ENCODE measurements at places on chromosomes 7 and 10.

DNA sequence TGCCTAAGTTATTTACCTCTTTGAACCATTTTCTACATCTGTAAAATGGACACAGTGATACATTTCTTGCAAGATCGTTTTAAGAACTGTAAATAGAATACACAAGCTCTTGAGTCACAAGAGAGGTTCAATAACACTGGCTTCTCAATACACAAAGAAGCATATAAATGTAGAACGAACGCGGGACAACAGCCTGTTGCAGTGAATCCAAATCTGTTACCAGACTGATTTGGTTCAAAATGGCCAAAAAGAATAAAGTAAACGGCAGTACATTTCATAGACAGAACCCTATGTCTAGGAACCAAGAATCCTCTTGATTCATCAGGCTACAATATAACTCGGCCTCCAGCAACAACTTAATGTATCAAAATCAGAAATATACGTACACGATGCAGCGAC lies 701 bp downstream of the MTPAP start:
- DNase-seq, result no peak

DNA sequence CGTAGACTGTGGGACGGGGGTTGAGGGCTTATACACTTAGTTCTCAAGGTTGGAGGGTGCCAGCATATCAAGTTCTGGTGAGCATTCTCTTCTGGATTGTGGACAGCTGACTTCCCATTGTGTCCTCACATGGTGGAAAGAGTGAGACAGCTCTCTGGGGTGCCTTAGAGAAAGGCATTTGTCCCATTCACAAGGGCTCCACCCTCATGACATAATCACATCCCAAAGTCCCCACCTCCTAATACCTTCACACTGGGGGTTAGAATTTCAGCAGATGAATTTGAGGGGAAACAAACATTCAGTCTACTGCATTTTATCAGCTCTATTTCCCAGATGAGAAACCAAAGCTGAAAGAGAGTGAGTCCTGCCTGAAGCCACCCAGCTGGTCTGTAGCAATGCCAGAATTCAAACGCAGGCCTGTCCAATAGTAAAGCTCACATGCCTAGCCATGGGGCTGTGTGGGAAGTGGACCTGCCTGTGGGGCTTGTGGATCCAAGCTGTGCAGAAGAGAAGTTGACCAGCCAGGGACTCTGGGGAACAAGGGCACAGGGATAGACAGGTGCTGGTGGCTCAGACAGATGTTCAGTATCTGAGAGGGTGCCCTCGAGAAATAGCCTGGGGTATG lies 34.9 kb upstream of the LOXL4 start:
- no peak for DNase-seq

DNA sequence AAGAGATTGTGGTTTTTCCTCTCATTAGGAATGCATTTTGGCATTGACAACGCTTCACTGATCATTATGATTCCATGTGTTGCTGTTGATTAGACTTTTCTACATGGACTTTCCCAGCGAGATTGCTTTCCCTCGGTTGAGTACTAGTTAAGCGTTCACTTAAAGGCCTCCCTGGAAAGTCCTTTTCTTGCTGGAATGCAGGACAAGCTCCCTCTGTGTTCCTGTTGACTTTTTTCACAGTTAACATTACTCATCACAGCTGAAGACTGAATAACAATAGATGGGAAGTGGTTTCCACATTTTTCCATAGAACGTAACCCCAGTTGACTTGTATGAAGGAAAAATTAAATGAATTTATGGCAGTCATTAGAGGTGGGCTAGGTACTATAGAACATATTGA lies 2.6 kb upstream of the CAV1 start:
- no peak for DNase-seq

DNA sequence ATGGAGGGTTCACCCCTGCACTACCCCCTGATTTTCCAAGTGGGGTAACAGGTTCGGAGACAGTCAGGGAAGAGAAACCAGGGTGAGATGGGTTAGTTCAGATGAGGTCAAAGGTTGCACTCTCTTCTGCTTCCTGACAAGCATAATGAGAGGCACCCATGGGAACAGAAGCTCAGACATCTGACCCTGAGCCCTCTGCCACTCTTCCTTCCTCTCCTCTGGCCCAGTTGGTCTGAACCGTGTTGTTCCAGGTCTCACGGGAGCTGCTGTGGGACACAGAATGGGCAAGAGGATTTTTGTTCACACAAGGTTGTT lies 38.4 kb downstream of the DNAJB12 start:
- no peak for DNase-seq

DNA sequence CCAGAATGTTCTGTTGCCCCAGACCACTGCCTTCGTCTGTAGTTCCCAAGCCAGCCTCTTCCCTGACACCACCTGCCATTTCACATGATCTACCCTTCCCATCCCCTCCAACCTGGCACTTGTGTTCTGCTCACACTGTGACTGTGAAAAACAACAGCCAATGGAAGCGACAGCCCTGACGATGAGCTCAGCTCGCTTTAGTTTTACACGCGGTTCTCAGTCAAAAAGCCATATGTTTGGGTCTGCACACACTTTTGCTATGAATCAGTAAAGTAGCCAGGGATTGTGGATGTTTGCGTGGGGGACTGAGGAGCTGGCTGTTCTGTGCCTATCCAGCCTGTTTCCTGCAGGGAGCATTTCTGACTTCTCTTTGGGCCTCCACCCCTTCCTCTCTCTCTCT lies 282.7 kb downstream of the WDR11 start:
- no peak for DNase-seq

DNA sequence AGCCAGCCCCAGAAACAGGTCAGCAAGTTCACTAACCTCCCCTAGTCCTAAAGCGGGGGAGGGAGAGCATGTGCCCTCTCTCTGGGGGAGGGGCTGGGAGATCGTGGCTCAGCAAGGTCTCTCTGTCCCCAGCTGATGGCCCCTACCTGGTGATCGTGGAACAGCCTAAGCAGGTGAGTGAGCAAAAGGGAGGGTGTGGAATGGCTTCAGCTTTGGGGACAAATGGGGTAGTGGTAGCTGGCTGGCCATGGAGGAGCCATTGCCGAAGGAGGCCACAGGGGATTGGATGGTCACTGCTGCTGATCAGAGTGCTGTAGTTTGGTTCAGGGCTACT lies 779 bp downstream of the NFKB2 start:
- no peak for DNase-seq

- DNase-seq, result no peak
These were observed 839.7 kb downstream of the CNTNAP2 start for GRCh38 chr7:146956321-146956720.

- peak; percentile 27 for DNase-seq
These were observed 10.6 kb downstream of the HABP2 start for GRCh38 chr10:113563306-113564088.

- DNase-seq, result no peak
These were observed 18.6 kb downstream of the ST7 start for GRCh38 chr7:116971869-116972268.

DNA sequence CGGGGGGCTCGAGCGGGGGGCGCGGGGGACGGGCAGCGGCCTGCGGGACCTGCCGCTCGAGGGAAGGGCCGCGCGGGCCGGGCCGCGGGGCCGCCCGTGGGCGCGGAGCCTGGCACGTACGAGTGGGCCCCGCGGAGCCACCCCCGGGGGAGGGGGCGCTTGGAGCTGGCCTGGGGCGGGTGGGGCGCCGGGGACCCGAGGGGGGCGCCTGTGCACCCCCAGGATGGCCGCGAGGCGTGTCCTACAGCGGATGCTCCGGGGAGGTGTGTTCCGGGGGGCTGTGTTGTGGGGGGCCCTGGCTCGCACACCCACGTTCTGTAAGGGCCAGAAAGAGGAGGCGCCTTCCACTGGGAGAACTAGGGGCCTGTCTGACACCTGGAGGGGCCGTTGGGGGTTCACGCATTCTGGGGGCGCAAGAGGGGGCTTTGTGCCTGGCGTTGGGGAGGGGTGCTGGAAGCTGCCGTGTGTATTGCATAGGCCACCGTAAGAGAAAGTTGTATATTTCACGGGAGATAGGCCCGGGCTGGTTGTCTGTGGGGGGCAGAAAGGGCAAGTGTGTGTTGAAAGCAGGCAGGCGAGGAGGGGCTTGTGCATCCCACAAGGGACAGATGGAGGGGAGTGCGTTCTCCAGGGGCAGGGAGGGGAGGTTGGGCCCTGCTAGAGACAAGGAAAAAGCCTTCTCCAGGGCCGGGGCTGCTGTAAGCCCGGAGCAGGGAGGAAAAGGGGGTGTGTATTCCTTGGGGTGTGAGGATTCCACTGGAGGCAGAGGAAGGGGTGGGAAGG lies 663 bp downstream of the VPS37D start:
- DNase-seq, result no peak

DNA sequence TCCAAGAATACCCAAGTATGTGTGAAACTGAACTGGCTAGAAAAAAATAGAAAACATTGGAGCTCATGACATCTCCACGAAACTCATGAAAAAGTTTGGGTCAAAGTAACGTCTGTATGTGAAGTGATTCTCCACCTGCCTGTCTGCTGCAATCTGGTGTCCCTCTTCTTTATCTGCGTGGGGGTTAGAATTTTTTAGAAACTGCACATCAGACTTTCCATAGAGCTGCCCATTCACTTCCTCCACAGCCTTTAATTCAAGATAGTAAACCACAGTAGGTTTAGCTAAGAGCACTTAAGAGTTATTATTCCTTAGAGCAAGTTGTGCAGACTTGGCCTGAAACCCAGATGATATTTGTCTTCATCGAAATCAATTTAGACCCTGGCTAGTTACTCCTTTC lies 55.3 kb downstream of the SCIN start:
- no peak for DNase-seq

DNA sequence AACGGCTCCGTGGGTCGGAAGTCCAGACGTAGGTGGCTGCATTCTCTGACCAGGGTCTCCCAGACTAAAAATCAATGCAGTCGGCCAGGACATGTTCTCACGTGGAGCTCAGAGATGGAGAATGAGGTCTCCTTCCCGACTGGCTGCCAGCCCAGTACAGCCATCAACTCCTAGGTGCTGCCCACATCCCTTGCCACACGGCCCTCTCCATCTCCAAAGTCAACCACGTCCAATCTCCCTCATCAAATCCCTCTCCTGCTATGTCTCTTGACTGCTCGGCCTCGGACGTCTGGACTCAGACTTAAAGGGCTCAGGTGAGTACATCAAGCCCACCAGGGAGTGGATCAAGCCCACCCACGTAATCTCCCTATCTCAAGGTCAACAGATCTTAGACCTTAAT lies 6.9 kb downstream of the MAD1L1 start:
- DNase-seq, result no peak

GRCh38 chr10:121268363-121268762 lies 329.9 kb downstream of the FGFR2 start:
- no peak for DNase-seq

DNA sequence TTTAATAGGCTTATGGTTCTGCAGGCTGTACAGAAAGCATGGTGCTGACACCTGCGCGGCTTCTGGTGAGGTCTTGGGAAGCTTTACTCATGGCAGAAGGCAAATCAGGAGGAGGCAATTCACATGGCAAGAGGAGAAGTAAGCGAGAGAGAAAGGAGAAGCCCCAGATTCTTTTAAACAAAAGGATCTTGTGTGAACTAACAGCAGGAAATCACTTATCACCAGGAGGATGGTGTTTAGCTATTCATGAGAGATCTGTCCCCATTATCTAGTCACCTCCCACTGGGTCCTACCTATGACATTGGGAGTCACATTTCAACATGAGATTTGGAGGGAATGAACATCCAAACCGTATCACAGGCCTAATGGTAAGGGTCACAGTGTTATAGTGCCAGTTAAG lies 678.0 kb upstream of the KCND2 start:
- DNase-seq, result no peak

GRCh38 chr7:26526265-26526587 lies 234.6 kb downstream of the SNX10 start:
- no peak for DNase-seq

- DNase-seq, result no peak
These were observed 185.6 kb downstream of the LRRC4 start for GRCh38 chr7:127845522-127846214.

Data from stimulated activated CD8-positive, alpha-beta memory T cell treated with anti-CD3 and anti-CD28 coated beads, Interleukin-4, amount 100 ng/mL, for 1 hour (primary cell).